ENCODE measurements at places on chromosomes 4 and X.

GRCh38 chr4:17544831-17545234, 29.9 kb downstream of the CLRN2 start:
- DNase-seq = no peak

DNA sequence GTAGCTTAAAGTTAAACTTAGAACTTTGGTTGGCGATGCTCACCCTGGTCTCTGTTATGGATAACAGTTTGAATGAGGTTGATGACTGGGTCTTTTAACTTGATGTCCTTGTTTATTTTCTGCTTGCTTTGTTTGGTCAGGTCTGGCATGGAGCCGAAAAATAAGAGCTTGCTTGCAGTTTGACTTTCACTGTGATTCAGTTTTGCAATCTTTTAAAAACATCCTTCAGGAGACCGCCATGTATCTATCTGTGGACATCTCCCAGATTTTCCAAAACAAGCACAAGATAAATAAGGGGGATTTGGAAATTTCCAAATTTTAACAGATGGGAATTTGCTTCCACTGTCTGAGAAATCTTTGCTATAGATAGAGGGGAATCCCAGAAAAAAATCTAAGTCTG, 246.7 kb downstream of the PALLD start:
- DNase-seq = no peak

DNA sequence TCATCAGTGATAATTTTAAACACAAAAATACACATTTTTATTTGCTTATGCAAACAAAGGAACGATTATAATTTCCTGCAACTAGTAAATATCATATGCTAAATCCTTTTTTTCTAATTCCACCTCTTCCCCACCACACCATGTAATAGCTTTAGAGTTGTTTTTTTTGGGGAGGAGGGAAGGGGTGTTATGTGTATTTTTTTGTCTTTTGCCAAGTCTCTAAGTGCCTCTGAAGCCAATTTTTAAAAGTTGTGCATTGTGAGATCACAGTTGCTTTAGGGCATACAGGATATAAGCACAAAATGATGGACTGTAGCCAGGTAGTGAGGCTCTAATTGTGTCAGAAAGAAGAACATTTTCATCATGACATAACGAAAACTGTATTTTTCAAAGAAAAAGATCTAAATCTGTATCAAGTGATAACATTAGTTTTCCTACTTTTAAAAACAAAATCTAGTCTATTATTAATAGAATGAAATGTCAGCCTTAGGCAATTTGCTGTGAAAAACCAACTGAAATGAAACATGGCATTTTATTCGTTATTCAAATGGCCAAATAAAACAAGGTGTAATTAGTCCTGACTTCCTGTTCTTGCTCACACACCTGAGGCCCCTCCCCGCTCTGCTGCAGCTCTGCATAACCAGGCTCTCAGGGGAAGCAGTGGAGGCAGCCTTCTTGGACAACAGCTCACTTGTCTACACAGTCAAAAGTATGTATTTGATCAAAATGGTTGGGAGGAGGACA, 157.4 kb downstream of the PALLD start:
- no peak for DNase-seq

- DNase-seq = no peak
Measured at GRCh38 chr4:84110040-84110439, 389.1 kb downstream of the NKX6-1 start.

- DNase-seq = no peak
Measured at GRCh38 chrX:74509989-74510388, 88.7 kb downstream of the SLC16A2 start.

GRCh38 chrX:51665981-51666380, 16.6 kb downstream of the CENPVL2 start:
- DNase-seq = no peak

GRCh38 chr4:184812651-184813181, 13.1 kb downstream of the ACSL1 start:
- no peak for DNase-seq

- no peak for DNase-seq
Measured at GRCh38 chr4:162442128-162442527, 278.3 kb upstream of the FSTL5 start.

DNA sequence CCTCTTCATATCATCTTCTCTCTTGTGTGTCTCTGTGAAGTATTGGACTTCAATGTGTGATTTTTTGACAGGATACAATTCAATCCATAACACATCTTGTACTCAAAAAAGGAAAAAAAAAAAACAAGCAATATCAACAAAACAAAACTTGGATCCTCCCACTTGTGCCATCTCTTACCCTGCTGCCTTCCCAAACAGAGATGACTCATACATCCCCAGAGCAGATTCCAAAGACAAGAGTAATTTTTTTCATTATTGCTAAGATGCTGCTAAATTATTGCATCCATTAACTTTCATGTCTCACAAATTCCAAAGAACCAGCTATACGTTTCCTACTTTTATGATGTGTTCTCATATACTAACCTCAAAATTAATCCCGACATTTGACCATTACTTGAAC, 479.2 kb downstream of the GBA3 start:
- no peak for DNase-seq

- no peak for DNase-seq
Measured at GRCh38 chr4:52107336-52107735, 56.2 kb downstream of the SPATA18 start.

DNA sequence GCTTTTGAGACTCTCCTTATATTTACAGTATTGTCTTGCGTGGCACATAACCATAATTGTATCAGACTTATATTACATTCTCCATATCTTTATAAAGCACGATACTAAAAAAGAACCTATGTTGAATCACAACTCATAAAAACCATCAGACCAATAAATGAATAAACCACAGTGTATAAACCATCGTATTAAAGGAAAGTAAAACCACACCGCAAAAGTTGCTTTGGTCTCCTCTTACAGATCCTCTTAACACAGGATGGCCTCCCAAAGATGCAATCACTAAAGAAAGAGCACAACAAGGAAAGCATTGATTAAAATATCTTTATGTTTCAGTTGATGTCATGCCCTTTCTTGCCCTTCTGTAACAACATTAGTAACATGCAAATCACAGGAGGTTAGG, 437.9 kb downstream of the AFF2 start:
- no peak for DNase-seq
